ENCODE measurements at places on chromosomes 3 and 15. TPM values are rescaled to one million over a fixed set of nuclear protein-coding genes. Genes with fewer than 3 reads are reported as not detected.

Gene GOLGA8K
- 1.6 TPM for polyA plus RNA-seq

Gene TTC21A
- polyA plus RNA-seq, result 5.8 TPM

Gene SRGAP3
- polyA plus RNA-seq, result 6.5 TPM

Gene HRG
- polyA plus RNA-seq, result 0.04 TPM

Gene AMIGO3
- polyA plus RNA-seq, result 1.3 TPM

Gene CPNE9
- polyA plus RNA-seq, result 0.73 TPM

Gene SST
- polyA plus RNA-seq, result 461 TPM

Gene TOP2B
- 120 TPM for polyA plus RNA-seq

Gene MYLK
- 296 TPM for polyA plus RNA-seq

Gene CSPG4
- polyA plus RNA-seq, result 6.9 TPM

Gene EXD1
- 0.01 TPM for polyA plus RNA-seq

Gene GOLGA8R
- polyA plus RNA-seq, result 6.8 TPM

Gene ITIH4
- 4.3 TPM for polyA plus RNA-seq

Gene TMEM41A
- polyA plus RNA-seq, result 74.2 TPM

Gene EPM2AIP1
- 22.8 TPM for polyA plus RNA-seq

Gene ATP2B2
- 1.5 TPM for polyA plus RNA-seq

Gene WDR93
- polyA plus RNA-seq, result 0.30 TPM

Gene TMEM158
- polyA plus RNA-seq, result 2.1 TPM

Gene PLA1A
- polyA plus RNA-seq, result 9.3 TPM

Gene CSTA
- 1.2 TPM for polyA plus RNA-seq

Gene P2RY12
- polyA plus RNA-seq, result 2.3 TPM

Gene ZMYND10
- 0.99 TPM for polyA plus RNA-seq

Gene ADAMTS7
- 10.6 TPM for polyA plus RNA-seq

Gene DPPA2
- 0.03 TPM for polyA plus RNA-seq

Gene MORC1
- polyA plus RNA-seq, result 0.01 TPM

Gene ARHGEF26
- 12.6 TPM for polyA plus RNA-seq

Gene TIMP4
- polyA plus RNA-seq, result 0.91 TPM

Gene CACNA1D
- 58.2 TPM for polyA plus RNA-seq

Gene FAM174B
- polyA plus RNA-seq, result 15.5 TPM

Gene FAM3D
- 6.2 TPM for polyA plus RNA-seq

Gene GPR160
- polyA plus RNA-seq, result 169 TPM

Gene FOXL2
- not detected for polyA plus RNA-seq

Gene NEIL1
- polyA plus RNA-seq, result 44.5 TPM
